Mesenchymal stem cell (in vitro differentiated cells and primary cell): ENCODE measurements at places on chromosomes 2 and 18.

DNA sequence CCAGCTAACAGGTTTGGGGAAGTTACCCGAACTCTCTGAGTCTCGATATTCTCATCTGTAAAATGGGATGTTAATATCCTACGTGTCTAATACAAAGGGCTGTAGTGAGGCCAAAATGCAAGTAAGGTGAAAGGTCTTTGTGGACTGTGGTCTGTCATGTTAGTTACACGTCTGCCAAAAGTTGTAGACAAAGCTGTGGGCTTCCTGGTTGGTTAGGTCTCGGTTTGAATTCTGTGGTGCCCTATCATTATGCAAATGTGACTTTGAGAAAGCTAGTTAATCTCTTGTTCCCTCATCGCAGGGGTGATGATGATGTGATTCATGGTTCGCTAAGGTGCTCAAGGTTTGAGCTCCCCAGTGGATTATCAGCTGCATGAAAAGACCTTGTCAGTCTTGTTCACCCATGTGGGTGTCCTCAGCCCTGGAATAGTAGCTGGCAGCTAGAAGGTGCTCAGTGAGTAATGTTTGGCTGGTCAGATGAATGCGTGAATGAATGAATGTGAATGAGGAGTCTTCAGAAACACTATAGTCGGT lies 23.1 kb downstream of the TRIB2 start:
- H3K4me1 ChIP-seq, result peaks cover 14% of the 10 kb centered on the region
- H3K27me3 ChIP-seq, result no peaks in the 10 kb centered on the region
- H3K36me3 ChIP-seq, result peaks cover 90% of the 10 kb centered on the region
- H3K4me3 ChIP-seq, result no peak overlapping the region
- DNase-seq, result no peak

DNA sequence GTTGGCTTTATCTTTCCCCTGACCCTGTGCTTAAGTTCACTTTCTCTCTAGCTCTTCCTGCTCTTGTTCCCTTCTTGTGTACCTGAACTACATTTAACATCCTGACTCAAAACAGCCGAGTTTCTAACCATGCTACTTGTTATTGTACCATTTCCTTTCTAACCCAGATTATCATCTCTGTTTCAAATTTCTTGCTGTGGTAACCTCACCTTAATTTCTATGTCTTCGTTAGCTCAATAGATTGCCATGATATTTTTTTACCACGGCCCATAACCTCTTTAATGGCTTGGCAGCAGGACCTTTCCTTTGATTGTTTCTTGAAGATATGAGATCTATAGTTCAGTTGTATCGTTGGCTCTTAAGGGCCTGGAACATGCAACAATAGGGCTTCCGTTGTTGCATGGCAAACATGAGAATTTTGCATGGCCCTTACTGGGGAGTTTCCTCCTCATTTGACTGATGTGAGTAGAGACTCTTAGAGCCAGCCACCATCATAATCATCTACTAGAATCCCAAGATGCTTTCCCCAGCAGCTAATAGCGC lies 11.1 kb downstream of the CFAP36 start:
- H3K27ac ChIP-seq, result no peak overlapping the region
- H3K4me3 ChIP-seq, result no peak overlapping the region
- no peaks in the 10 kb centered on the region for H3K4me1 ChIP-seq
- DNase-seq, result no peak
- no peaks in the 10 kb centered on the region for H3K27me3 ChIP-seq

DNA sequence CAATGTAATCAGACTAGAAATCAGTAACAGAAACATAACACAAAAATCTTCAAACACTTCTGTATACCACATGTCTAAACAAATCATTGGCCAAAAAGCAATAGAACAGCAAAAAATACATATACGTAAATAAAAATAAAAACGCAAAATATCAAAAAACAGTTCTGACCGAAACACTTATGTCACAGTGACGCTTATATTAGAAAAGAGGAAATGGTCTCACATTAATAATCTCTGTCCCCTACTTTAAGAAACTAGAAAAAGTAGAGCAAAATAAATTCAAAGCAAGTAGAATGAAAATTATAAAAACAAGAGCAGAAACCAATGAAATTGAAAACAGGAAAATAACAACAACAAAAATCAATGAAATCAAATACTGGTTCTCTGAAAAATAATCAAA lies 41.9 kb downstream of the TMEM131 start:
- no peaks in the 10 kb centered on the region for H3K36me3 ChIP-seq
- H3K27me3 ChIP-seq, result no peaks in the 10 kb centered on the region
- H3K4me3 ChIP-seq, result no peak overlapping the region
- H3K4me1 ChIP-seq, result peaks cover 9% of the 10 kb centered on the region

DNA sequence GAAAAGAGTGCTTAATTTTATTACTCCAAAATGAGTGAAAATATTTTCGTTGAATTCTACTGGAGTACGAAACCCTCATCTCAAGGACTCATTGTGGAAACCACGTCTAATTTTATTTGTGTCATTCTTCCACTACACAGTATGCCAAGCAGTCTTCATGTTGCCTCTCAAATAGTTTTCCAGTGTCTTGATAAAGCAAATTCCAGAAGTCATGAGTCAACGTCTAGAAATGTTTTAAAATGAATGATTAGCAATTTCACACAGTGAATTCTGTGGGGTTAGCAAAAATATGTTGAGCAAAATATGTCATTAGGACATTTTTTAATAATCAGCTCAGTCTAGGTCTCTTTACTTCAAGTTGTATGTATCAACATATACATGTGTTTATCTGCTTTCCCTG lies 865.5 kb downstream of the DSC3 start:
- H3K4me1 ChIP-seq, result peaks cover 3% of the 10 kb centered on the region
- no peaks in the 10 kb centered on the region for H3K27me3 ChIP-seq
- H3K36me3 ChIP-seq, result peaks cover 5% of the 10 kb centered on the region
- DNase-seq, result peak; percentile 41
- H3K4me3 ChIP-seq, result no peak overlapping the region

GRCh38 chr2:178257127-178257526 lies 62.8 kb downstream of the OSBPL6 start:
- no peaks in the 10 kb centered on the region for H3K4me1 ChIP-seq
- no peak overlapping the region for H3K4me3 ChIP-seq
- no peaks in the 10 kb centered on the region for H3K27me3 ChIP-seq
- no peak for DNase-seq
- H3K27ac ChIP-seq, result no peak overlapping the region
- no peaks in the 10 kb centered on the region for H3K36me3 ChIP-seq

GRCh38 chr18:66599190-66599589 lies 4.7 kb downstream of the CDH19 start:
- DNase-seq, result no peak
- H3K27ac ChIP-seq, result peak overlapping the region; percentile 1
- no peaks in the 10 kb centered on the region for H3K4me1 ChIP-seq
- H3K4me3 ChIP-seq, result no peak overlapping the region
- no peaks in the 10 kb centered on the region for H3K27me3 ChIP-seq
- no peaks in the 10 kb centered on the region for H3K36me3 ChIP-seq

DNA sequence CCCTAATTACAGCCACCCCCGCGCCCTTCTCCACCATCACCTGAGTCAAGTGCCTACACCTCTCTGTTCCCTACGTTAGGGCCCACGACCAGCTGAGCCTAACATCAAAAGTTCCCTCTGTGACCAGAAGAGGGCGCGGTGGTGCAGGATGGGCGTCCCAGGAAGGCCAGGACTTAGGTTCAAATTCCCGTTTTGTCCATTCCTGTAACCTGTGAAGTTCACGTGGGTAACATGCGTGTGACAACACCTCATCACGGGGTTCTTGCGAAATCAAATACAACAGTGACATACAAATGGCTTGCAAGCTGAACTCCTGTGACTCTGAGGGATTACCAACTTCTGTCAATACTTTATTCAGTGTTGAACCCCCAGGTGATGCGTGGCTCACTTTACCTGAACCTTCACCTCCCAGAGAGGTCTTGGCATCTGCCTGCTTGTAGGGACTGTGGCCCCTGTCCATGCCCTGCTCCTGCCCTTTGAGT lies 207.9 kb downstream of the ARL4C start:
- H3K36me3 ChIP-seq, result no peaks in the 10 kb centered on the region
- peak; percentile 54 for DNase-seq

- no peaks in the 10 kb centered on the region for H3K27me3 ChIP-seq
- H3K4me3 ChIP-seq, result no peak overlapping the region
- H3K27ac ChIP-seq, result no peak overlapping the region
- no peaks in the 10 kb centered on the region for H3K36me3 ChIP-seq
- peaks cover 26% of the 10 kb centered on the region for H3K4me1 ChIP-seq
- no peak for DNase-seq
Observed at GRCh38 chr2:9238591-9239326, 32.1 kb downstream of the ASAP2 start.

DNA sequence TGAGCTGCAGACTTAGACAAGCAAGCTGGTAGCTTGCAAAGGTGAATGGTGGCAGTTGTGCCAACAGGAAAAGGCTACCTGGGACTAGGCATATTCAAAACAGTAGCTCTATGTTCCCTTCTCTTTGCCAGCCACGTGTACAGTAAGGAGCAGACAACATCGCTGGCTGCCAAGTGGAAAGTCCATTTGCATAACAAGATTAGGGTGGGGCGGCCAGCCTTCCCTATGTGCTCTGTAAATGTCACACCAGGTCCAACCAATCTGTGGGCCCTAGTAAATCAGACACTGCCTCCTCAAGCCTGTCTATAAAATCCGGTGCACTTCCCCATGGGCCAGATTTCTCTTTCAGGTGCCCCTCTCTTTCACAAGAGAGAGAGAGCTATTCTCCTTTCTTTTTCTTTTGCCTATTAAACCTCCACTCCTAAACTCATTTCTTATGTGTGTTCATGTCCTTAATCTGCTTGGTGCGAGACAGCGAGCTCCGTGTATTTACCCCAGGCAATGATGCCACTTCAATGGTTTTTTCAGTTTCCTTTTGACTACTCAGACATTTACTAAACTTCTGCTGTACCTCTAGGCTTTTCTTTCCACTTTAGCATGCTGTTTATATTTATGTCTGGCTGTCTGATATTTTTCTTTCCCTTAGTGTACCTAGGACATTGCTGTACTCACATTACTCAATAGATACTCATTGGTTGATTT lies 297.4 kb upstream of the GCFC2 start:
- no peak for DNase-seq
- H3K4me3 ChIP-seq, result no peak overlapping the region
- no peaks in the 10 kb centered on the region for H3K27me3 ChIP-seq
- no peaks in the 10 kb centered on the region for H3K4me1 ChIP-seq

GRCh38 chr2:105442056-105442455 lies 43.2 kb upstream of the FHL2 start:
- no peaks in the 10 kb centered on the region for H3K36me3 ChIP-seq
- no peaks in the 10 kb centered on the region for H3K27me3 ChIP-seq
- peaks cover 17% of the 10 kb centered on the region for H3K4me1 ChIP-seq
- H3K27ac ChIP-seq, result no peak overlapping the region
- no peak overlapping the region for H3K4me3 ChIP-seq

- peaks cover 37% of the 10 kb centered on the region for H3K36me3 ChIP-seq
- DNase-seq, result no peak
- no peaks in the 10 kb centered on the region for H3K27me3 ChIP-seq
- no peak overlapping the region for H3K27ac ChIP-seq
Observed at GRCh38 chr18:80147037-80147417, 38.0 kb downstream of the ADNP2 start.

GRCh38 chr2:190837420-190837819 lies 43.2 kb upstream of the GLS start:
- H3K36me3 ChIP-seq, result no peaks in the 10 kb centered on the region
- peak overlapping the region; percentile 96 for H3K27ac ChIP-seq
- DNase-seq, result peak; percentile 58
- H3K4me1 ChIP-seq, result peaks cover 9% of the 10 kb centered on the region
- H3K27me3 ChIP-seq, result no peaks in the 10 kb centered on the region

GRCh38 chr2:130916438-130916705 lies 79.7 kb downstream of the ARHGEF4 start:
- no peaks in the 10 kb centered on the region for H3K36me3 ChIP-seq
- H3K27me3 ChIP-seq, result peaks cover 5% of the 10 kb centered on the region
- H3K27ac ChIP-seq, result no peak overlapping the region
- H3K4me3 ChIP-seq, result no peak overlapping the region
- H3K4me1 ChIP-seq, result peaks cover 2% of the 10 kb centered on the region
- no peak for DNase-seq

DNA sequence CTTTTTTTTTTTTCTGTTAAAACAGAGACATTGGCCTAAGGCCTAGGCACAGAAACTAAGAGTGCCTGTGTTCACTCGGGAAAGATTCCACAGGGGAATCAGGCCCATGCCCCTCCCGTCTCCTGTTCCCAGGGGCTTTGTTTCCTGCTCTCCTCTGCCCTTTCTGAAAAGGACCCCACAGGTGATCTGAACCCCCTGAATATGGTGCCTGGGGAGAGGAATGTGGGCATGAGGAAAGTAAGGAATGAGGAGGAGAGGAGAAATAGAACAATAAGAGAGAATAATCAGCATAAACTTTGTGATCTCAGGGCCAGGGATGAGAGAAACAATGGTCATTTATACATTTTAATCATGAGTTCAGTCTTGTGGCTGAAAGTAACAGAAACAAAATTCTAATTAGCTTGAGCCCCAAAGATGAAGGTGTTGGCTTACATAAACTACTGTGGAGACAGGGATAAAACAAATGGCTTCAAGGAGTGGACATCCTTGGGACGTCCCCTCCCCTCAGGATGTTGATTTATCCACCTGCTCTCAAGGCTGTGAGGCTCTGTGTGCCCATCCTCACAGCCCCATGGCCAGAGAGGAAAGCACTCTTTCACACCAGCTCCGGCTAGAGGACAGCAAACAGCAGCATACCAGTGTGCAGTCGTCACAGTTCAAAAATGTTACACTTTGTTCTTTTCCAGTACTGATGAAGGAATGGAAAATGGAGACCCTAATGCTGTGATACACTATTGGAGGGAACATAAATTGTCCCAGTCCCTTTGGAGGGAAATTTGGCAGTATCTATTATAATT lies 46.4 kb upstream of the MRPL33 start:
- no peaks in the 10 kb centered on the region for H3K36me3 ChIP-seq
- DNase-seq, result peak; percentile 49
- H3K27ac ChIP-seq, result peak overlapping the region; percentile 71
- peaks cover 31% of the 10 kb centered on the region for H3K4me1 ChIP-seq

- H3K4me1 ChIP-seq, result no peaks in the 10 kb centered on the region
- no peak for DNase-seq
- H3K27me3 ChIP-seq, result peaks cover 60% of the 10 kb centered on the region
- no peak overlapping the region for H3K4me3 ChIP-seq
- no peaks in the 10 kb centered on the region for H3K36me3 ChIP-seq
Observed at GRCh38 chr2:240225660-240226475, 85.4 kb upstream of the OTOS start.

GRCh38 chr2:106065983-106066820 lies 127.9 kb downstream of the UXS1 start:
- no peak overlapping the region for H3K27ac ChIP-seq
- peaks cover 38% of the 10 kb centered on the region for H3K27me3 ChIP-seq
- H3K4me3 ChIP-seq, result no peak overlapping the region
- DNase-seq, result no peak
- H3K36me3 ChIP-seq, result no peaks in the 10 kb centered on the region

DNA sequence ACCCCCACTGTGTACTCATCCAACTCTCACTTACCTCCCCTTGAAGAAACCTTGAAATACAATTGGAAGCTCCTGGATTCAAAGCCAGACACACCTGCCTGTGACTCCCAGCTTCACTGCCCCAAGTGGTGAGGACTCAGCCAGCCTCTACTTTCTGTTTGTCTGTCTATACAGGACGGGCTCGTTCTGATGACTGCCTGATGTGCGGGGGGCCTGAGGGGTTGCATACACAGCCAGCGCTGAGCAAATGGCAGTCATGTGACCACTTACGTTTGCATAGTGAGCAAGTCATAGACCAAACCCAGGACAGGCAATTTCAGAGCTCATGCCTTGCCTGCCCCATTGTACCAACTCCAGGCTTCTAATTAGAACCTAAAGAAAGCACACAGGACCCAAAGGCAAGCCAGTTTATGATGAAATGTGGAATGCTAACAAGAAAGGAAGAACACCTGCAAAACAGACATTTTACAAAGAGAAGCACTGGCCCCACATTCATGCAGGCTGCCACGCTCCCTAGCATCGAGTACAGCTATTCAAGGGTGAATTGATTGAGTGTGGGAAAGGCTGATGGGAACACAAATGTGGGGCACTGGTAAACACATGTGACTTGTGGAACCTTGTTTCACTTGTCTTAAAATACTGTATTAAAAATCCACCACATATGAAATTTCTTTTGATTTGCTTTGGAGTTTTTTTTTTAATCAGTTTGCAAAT lies 137.8 kb downstream of the LNPK start:
- no peaks in the 10 kb centered on the region for H3K36me3 ChIP-seq
- H3K4me1 ChIP-seq, result no peaks in the 10 kb centered on the region
- peaks cover 6% of the 10 kb centered on the region for H3K27me3 ChIP-seq
